Stimulated activated CD4-positive, alpha-beta T cell treated with anti-CD3 and anti-CD28 coated beads, TNF-alpha, amount 100 ng/mL, for 24 hours (primary cell): ENCODE measurements at places on chromosomes 13 and 19.

DNA sequence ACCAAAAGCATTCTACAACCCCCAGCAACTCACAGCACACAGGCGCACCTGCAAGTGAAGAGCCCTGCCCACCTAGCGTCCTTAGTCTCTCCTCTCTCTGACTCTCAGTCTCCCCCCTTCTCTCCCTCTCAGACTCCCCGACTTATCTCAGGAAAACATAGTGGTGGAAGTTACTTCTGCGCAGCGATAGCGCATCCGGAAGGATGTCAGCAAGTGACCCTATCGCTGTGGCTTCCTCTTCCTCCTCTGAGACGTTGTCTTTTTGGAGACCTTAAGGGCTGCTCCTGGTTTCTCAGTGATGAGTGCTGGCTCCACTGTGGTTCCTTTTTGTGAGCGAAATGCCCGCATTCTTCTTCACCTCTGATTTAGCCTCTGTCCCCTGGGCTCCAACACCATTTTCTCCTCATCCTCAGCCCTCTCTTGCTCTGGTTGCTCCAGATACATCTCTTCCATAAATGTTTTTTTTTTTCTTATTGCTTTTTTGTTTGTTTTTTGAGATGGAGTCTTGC lies 1.4 kb upstream of the YIF1B start:
- DNase-seq, result no peak

- no peak for DNase-seq
Measured at GRCh38 chr13:93976528-93976927, 503.0 kb downstream of the DCT start.

- no peak for DNase-seq
Measured at GRCh38 chr19:7645163-7645562, 8.3 kb downstream of the STXBP2 start.

DNA sequence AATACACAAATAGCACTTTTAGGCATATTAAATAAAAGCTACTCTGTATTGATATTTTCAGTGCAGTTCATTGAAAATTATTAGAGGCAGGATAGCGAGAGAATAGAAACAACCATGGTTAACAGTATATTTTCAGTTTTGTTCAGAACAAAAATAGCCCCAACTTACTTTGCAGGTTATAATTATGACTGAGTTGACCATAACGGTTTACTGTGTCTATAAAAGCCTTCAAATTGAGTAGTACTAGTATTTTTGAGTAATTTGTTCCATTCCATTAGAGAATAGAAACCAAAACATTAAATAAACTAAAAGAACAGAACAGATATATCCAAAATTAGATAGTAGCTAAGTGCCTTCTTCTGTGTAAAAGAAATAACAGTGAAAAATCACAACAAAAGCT lies 1108.4 kb upstream of the PCDH20 start:
- DNase-seq, result no peak

- no peak for DNase-seq
Measured at GRCh38 chr13:29067306-29067945, 247.3 kb downstream of the MTUS2 start.

- no peak for DNase-seq
Measured at GRCh38 chr13:40194224-40194806, 472.1 kb downstream of the FOXO1 start.

- DNase-seq, result no peak
Measured at GRCh38 chr13:76825430-76825829, 60.8 kb downstream of the KCTD12 start.

- DNase-seq, result no peak
Measured at GRCh38 chr13:97976610-97977521, 23.4 kb downstream of the IPO5 start.

GRCh38 chr13:68319384-68319783 lies 1089.2 kb upstream of the PCDH9 start:
- no peak for DNase-seq

DNA sequence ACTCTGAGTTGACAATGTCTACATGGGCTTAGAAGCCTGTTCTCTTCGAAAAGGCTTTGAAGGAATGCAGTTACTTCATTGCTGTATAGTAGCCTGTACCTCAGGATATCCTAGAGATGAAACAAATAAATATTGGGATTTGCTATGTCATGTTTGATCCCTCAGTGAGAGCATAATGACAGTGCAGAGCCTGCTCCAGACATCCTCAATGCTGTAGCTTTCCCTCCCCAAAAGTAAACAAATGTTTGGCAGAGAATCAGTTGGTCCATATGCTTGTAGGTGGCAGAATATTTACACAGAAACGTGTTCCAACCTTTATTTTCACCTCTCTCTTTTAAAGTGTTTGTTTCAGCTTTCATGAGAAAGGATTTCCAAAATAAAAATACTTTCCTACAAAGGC lies 515.3 kb upstream of the SGCG start:
- DNase-seq, result no peak

DNA sequence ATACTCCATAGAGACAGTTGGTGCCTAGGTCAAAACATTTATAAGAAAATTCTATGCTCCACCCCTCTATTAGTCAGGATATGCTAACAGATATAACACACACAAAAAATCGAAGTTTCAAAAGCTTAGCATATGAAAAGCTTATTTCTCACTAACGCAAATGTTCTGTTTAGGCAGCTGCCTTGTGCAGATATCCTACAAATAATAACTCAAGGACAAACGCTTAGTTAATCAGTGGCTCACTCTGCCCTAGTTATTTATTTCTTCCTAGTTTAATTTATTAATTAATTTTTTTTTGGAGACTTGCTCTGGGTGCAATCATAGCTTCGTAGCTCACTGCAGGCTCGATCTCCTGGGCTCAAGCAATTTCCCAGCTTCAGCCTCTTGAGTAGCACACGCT lies 259.7 kb upstream of the GPC6 start:
- DNase-seq, result no peak

- peak; percentile 17 for DNase-seq
Measured at GRCh38 chr13:20160306-20161274, at the start of gene GJA3. Gene GJA3, minus strand, starts transcription at chr13:20161052. Its CDS starts 17,764 bp downstream, at chr13:20143288.

GRCh38 chr13:44373601-44374347 lies at the start of gene SERP2:
Gene SERP2, plus strand, starts transcription at chr13:44373824. Its CDS starts 202 bp downstream, at chr13:44374026.
- DNase-seq, result no peak

DNA sequence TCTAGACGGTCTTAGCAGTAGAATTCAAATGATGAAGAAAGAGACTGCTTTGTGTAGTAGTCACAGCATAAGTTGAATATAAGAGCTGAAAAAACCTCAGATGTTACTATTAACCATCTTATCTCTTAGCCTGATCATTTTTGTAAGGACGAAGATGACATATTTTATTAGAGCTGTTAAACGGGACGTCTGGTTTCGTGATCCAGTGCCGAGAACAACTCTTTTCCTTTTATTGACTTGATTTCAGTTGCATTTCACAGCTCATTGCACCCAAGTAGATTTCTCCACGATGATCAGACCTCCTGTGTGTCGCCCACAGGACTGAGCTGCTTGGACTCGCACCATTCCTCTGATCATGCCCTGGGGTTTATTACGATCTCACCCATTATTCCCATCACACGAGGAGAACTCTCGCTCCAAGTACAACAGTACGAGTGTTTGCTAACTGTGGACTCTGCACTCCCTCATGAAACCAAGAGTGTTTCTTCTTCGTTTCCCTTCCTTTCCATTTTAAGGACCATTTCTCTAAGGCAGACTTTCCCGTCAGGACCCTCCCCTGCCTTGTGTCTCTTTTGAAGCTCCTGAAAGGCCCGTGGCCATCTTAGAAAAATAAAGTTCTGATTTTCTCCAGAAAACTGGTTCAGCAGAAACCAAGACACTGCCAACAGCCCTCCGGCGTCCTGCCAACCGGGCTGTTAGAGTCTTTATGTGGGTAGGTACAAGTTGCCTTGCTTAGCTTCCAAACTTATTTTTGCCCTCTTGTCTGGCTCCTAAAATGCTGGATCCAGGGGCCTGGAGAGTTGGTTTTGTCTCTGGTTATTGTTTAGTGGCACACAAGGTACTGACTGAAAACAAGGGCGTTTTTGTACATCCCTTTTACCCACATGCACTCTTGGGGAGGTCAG lies 48.2 kb upstream of the RNF113B start:
- no peak for DNase-seq

DNA sequence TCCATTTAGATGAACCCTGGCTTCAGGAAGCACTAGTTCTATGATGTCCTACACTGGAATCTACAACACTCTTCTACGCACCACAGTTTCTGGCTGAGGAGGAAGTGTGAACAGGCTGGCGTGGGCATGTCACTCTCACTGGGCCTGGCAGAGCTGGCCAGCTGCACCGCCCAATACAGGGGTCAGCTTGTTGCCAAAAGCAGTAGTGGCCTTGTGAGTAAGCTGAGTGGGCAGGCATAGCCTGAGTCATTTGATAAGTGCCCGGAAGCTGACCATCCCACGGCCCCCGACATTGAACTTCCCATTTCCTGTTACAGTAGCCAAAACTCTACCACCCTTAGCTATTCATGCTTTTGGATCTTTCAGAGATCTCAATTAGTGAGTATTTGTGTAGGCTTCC lies 240.9 kb upstream of the SERP2 start:
- no peak for DNase-seq

DNA sequence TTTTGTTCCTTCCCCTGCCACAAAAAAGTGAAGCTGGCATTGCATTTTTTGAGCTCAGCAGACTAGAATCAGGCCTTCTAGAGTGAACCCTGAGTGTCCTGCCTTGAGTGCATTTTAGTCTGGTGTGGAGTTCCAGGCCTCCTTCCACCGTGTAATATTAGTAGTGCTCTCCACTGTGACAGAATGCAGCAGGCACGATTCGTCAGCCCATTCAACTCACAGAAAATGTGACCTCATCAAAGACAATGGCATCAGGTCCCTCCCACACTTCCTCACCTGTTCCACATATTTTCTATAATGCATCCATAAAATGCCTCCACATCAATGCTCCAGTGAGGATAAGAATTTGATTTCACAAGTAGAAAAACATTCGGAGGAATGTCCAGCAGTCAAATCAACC lies 227.6 kb downstream of the FGF9 start:
- DNase-seq, result no peak

- no peak for DNase-seq
Measured at GRCh38 chr19:19151418-19151817, 13.1 kb upstream of the TMEM161A start.

DNA sequence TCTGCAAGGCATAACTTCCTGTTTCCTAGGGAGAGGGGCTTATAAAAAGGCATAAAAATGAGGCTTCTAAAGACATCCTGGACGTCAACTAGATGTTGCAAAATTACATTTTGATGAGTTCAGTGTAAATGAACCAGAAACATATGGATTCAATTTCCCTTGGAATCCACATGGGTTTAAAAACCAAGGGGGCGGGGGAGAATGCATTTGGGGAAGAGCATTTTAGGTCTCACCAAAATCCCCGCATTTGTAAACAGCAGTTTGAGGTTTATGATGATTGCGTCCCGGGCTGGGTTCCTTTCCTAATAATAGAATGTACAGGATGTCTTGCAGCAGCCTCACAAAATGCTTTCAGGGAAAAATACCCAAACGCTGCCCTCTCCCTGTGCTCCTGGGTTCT lies 407.8 kb downstream of the ZNF536 start:
- DNase-seq, result no peak

DNA sequence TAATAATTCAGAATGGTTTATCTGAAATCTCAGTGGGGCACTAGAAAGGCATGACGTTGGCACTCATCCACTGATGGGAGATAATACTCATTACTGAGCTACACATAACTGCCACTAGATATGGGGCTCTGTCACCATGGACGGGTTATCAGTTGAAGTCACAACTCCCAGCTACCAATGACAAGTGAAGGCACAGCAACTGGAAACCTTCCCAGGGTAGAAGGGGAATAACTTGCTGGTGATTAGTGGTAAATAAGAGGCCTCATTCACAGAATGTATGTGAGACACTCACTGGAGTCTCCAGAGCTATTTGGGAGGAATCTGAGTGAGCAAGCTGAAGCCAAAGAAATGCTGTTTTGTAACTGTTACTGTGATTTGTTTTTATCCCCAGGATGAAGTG lies 249.6 kb downstream of the ENOX1 start:
- no peak for DNase-seq

GRCh38 chr13:59566561-59566960 lies 597.2 kb downstream of the DIAPH3 start:
- no peak for DNase-seq

DNA sequence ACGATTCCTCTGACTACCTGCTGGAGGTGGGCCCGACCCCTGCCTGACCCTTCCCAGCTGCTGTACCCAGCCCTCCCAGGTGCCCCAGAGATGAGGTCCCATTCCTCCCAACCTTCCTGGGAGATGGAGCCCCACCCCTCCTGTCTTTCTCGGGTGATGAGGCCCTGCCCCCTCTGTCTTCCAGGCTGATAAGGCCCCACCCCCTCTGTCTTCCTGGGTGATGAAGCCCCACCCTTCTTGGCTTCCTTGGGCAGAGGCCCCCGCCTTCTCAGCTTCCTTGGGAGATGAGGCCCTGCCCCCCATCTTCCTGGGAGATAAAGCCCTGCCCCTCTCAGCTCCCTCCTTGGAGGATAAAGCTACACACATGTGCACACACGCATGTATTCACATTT lies 47.9 kb downstream of the CERS4 start:
- no peak for DNase-seq
